CD4-positive, alpha-beta T cell treated with Interleukin-2 at 100 ng/mL for 4 hours (primary cell): ENCODE measurements at places on chromosomes 2 and 18.

DNA sequence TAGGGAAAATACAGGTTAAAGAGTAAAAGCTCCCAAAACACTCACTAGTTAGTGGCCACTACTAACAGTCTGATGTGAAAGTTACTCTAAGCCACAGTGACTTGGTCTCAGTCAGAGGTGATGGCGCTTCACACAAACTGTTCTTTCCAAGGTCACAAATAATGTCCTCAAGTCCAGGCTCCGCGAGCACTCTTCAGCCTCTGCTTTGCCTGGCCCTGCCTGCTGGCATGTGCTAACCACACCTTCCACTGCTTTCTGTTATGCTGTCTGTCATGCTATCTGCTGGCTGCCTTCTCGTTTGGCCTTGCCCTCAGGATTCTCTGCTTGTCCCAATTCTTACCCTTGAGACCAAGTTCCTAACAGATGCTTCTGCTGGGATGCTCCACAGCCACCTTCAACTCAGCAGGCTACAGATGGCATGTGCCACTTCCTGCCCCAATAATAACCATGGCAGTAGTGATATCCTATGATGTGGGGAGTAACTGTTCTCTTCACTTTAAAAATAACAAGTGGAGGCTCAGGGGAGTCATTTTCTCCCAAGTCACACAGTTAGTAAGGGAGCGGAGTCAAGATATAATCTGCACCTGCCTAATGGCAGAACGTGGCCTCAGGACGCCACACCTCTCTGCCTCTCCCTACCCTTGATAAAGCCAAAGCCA lies 75.7 kb downstream of the ZAP70 start:
- DNase-seq = no peak

GRCh38 chr2:235552671-235553070 lies 58.8 kb downstream of the AGAP1 start:
- DNase-seq = no peak

DNA sequence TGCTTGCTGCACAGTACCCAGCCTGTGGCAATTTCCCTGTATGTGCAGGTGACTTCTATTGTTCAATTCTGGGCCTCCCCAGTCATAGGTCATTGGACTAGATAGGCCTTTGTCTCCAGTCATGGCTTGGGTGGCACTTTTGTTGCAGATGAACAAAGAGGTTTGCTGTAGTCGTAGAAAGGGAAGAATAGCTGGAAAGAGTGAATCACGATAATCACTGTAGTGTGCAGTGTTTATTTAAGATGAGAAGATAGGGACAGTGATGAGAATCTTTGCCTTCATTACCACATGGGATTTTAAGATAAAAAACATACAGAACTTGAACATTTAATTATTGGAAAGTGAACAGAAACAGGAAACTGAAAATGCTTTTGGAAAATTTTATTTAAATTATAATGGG lies 156.1 kb upstream of the CYRIA start:
- no peak for DNase-seq

GRCh38 chr2:178006710-178007109 lies 65.9 kb downstream of the PDE11A start:
- no peak for DNase-seq

DNA sequence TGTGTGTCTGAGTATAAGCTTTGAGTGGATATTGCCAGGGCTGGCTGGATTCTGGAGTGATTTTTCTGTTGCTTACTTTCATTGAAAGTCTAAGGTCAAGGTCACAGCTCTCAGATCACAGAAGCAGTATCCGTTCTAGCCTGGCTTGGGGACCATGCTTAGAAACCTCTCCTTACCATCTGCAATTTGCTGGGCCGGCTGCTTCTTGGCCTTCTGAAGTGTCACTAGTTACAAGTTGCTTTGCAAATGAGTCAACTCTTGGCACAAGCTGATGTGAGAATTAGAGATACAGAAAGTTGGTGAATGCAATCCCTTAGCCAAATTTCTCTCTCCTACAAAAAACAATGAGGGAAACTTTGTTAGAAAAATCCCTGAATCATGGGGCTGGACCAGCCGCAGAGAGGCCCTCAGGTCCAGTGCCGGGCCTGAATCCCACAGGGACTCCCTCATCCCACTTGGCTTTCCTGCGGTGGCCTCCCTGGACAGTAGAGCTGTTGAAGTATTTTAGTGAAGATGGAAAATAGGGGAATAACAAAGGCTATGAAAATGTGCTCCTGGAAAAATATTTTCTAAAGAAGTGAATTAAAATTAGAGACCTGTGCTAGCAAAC lies 92.7 kb upstream of the CNGA3 start:
- DNase-seq = no peak

DNA sequence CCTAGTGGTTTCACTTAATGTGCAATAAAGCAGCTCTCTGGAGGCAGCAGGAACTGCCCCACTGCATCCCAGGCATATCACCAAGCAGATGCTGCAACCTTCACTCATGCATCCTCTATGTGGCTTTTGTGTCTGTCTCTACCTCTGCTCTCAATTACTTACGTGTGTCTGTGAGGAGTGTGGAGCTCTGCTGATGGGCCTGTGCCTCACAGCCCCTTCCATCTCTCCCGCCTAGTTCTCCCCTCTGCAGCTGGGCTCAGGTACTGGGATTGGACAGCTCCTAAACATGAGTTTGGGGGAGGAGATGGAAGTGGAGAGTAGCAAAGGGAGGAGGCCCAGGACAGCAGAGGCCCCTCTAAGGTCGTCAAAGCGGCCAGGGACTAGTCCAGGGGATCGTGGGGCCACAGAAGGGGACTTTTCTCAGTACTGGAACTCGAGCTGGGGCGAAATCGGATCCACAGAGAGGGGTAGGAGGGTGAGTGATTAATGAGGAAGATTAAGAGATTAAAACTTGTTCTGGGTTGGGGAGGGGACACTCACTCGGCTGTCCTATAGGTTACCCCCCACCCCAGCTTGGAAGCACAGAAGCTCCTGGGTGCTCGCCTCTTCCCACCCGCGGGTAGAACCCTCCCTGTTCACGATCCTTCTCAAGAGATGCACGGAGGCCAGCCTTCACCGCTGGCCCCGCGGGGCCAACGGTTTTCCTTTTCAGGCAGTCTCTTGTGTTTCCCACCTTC lies 2.1 kb upstream of the LBX2 start:
- no peak for DNase-seq

GRCh38 chr2:44130441-44130840 lies 38.2 kb upstream of the PPM1B start:
- DNase-seq = no peak

- peak; percentile 31 for DNase-seq
Measured at GRCh38 chr2:24824966-24825882, 32.0 kb downstream of the CENPO start.

- DNase-seq = no peak
Measured at GRCh38 chr2:160538559-160539355, 45.1 kb upstream of the RBMS1 start.

- DNase-seq = no peak
Measured at GRCh38 chr18:57432751-57433400, 2.3 kb upstream of the ONECUT2 start.

DNA sequence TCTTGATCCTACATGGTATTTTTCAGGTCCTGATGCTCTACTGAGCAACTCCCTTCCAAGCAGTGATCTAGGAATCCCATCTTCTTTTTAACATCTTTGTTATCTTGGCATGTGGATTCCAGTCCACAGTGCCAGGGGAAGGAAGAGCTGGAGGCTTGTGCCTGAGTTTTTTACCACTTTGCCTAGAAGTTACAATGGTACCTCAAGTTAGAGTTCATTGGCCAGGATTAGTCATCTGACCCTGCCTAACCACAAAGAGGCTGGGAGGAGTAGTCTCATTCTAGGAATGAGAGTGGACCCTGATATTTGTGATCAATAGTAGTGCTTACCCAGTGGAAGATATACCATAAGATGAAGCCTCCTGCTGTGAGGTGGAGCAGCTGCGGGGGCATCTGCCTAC lies 109.3 kb downstream of the ADCYAP1 start:
- no peak for DNase-seq

GRCh38 chr2:176117162-176117822 lies 714 bp downstream of the HOXD10 start:
- DNase-seq = no peak

DNA sequence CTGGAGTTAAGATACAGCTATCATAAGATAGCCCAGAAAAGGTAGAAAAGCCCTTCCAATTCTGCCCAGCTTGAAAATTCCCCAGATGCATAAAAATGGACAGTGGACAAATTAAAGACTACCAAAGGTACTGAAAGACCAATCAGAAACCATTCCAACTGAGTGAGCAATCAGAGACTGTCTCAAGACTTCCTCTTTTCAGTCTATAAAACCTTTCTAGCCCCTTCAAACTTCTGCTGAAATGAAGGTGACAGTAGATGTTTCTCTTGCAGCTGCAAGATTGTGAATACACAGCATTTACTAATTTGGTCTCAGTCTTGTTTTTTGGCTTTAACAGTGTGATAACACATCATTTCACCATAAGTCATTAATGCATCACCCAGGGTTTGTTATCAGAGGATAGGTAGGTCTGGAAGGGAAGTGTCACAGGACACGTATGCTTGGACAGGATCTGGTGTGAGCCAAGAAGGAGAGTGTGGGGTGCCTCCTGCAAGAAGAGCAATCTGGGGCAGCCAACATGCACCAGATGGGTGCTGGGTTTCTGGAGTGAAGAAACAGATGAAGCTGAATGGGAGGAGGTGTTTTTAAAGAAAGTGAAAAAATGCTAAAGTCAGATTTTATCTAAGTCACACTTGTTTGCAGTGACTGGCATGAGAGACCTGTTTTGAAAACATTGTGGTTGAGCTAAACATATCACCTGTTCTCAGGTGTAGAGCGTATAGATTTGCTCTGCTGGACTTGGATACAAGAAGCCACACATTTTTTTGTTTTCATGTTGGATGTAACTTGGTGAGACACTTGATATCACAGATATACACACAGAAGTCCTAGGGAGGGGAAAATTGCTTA lies 75.3 kb upstream of the DDX18 start:
- no peak for DNase-seq

- no peak for DNase-seq
Measured at GRCh38 chr2:220077488-220077887, 450.1 kb downstream of the SLC4A3 start.

- DNase-seq = no peak
Measured at GRCh38 chr18:23887493-23887892, 127.1 kb upstream of the TTC39C start.

DNA sequence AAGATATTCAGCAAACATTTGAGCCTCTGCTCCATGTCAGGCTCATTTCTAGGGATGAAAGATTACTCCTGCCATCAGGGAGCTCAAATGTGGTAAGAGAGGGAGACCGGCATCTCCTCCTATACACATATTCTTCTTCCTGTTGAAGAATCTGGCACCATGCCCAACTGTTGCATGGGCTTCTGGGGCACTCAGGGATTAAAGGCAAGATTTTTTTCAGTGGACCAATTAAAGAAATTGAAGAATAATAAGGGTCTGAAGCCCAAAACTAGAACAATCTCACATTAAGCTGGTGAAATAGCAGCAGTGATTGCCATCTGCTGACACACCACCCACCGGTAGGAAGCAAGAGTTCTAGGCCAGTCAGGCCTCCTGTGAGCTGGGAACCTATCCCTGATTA lies 145.4 kb upstream of the LYPD6 start:
- DNase-seq = no peak

DNA sequence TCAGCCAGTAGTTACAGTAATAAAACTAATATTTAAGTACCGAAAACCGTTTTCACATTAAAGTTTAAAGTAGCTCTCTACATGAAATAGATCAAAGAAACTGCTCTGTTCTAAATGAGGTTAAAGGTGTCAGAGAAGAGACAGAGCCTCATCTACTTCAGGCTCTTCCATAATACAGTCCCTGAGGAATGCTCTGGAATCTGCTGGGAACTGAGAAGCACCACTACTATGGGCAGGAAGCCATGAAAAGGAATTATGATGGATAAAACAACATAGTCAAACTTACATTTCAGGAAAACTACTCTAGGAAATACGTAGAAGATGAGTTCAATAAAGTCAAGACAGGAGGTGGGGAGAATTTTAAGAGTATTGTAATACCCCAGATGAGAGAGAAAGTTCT lies 60.0 kb downstream of the ROCK1 start:
- no peak for DNase-seq

DNA sequence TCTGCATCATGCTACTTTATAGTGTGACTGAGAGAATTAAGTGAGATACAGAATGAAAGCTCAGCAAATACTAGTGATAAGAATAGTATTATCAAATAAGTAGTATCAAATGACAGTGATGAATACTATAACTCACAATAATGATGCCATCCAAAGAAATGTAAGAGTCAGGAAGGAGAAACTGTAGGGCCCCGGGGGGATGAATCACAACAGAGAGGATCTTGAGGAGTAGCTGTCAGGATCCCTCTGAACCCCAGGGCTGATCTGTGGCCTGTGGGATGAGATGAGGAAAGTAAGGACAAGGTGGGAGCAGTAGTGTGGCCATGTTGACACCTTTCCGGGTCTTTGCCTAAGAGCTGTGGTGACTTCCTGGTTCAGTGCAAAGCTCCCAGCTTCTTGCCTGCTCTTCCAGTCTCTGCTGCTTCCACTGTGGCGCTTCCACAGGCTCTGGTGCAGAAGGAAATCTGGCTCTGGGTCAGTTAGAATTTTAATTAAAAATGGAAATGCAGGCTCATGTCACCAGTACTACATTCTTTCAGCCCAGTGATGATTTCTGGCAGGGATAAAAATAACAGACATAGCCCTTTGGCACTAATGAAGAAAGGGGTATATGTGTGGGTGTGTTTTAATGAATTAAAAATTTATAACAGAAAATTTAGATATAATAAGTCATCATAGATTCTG lies 166.9 kb downstream of the MYO3B start:
- no peak for DNase-seq

GRCh38 chr2:236629961-236630872 lies 60.6 kb downstream of the ACKR3 start:
- DNase-seq = no peak

GRCh38 chr2:120430957-120431356 lies 85.0 kb downstream of the INHBB start:
- DNase-seq = no peak

- DNase-seq = no peak
Measured at GRCh38 chr2:120302301-120302700, 43.6 kb upstream of the INHBB start.

- peak; percentile 43 for DNase-seq
Measured at GRCh38 chr2:108449410-108450130, 564 bp downstream of the GCC2 start.

DNA sequence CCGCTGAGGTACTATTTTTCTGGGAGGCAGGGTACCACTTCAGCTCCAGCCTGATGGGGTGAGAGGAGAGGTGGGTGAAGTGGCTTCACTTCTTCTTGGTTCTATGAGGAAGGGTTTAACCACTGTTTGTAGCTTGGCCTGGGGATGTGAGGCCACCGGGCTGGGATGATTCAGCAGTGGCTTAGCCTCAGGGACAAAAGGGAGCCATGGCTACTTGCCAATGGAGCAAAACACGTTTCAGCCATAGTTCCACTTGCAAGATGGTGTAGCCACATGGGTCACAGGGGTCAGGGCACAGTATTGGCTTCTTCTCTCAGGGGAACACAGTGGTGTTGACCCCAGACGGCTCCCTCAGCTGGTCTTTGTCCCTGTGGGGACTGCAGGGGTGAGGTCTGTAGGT lies 14.9 kb downstream of the ZDBF2 start:
- no peak for DNase-seq

- no peak for DNase-seq
Measured at GRCh38 chr2:46451131-46451711, 28.1 kb upstream of the TMEM247 start.
